ENCODE measurements at places on chromosomes 13 and 19.

DNA sequence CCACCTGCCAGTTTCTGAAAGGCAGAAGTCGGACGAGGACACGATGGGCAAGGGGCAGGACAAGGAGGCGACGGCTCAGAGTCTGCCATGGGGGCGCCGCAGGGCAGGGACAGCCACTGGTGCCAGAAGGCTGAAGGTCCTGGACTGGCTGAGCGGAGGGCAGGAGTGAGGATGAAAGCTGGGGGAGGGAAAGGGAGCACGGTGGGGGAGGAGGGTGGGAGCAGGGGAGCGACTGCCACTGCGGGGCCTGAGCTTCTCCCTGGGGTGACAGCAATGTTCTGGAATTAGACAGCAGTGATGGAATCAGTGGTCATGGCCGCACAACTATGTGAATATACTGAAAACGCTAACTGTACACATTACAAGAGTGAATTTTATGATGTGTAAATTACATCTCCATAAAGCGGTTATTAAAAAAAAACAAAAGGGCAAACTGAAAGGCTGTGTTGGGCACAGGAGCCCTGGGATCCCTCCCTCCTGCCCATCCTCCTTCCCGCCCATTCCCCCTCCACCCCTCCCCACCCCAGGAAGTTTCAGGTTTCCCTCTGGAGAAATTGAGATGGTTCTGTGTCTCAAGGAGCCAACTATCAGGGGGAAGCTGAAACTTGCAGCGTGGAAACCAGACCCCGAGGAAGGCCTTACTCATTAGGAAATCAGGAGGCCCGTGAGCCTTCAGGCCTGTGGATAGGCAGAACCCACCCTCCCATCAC, 15.9 kb downstream of the MLLT1 start:
- no peak for DNase-seq

DNA sequence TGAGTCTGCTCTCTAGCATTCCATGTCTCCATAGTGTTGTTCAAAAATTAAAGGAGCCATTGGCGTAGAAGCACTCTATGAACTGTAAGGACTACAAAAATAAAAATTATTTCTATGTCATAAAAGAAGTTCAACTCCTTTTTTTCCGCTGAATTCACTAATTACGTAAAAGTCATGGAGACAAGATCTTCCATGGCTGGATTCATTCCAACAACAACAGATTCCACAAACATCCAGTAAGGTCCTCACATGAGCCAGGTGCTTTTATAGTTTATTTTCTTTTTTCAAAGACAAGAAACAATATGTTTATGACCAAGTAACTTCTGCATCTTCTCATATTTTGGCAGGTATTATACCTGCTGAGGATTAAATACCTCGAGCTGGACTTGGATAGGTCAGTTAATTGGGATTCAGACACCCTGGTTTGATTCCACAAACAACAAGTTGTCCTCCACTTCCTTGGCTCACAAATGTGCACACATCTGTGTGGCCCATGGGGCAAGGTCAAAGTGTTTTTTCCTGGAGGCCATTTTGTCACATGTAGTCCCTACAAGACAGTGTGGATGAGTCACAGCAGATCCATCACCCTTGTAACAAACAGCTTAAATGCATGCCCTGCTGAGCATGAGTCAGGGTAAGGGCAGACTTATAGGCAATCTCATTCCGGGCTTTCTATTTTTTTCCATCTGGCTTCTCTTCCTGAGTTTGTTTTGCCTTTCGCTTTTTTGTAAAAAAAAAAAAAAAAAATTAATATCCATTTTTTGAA, 475.6 kb downstream of the COG6 start:
- no peak for DNase-seq

DNA sequence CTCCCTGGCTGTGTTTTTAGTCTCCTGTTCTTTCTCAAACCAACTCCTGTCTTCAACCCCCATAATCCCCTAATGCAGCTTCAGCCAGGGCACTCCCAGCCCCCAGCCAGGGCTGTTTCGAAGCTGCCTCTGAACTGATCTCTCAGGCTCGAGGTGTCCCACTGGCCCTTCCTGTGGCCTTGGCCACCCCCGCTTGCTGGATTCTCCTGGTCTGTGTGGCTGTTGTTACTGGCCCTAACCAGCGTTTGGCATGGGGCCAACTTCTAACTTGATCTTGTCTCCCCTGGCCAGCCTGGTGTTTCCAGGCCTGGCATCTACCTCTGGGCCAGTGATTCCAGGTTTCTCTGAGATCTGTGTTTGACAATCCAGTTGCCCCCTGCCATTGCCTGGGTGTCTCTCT, 11.0 kb downstream of the XAB2 start:
- DNase-seq = no peak

- DNase-seq = no peak
Observed at GRCh38 chr19:17519967-17520366, 8.5 kb downstream of the PGLS start.

DNA sequence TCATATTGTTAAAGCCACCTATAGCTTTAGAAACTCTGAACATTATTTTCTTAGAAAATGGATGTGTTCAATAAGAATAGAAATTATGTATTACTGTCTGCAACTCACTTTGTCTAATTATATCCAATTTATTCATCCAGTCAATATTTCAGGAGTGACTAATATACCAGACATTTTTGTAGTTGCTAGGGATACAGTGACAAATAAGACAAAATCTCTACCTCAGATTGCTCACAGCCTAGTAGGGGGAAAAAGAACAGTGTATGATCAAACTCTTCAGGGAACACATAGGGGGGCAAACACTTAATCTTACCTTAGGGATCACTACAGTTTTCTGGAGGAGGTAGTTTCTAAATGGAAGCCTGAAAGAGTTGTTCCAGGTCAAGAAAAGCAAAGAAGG, 8.6 kb downstream of the BRCA2 start:
- no peak for DNase-seq

GRCh38 chr13:101660711-101661110, 208.2 kb downstream of the ITGBL1 start:
- DNase-seq = no peak

DNA sequence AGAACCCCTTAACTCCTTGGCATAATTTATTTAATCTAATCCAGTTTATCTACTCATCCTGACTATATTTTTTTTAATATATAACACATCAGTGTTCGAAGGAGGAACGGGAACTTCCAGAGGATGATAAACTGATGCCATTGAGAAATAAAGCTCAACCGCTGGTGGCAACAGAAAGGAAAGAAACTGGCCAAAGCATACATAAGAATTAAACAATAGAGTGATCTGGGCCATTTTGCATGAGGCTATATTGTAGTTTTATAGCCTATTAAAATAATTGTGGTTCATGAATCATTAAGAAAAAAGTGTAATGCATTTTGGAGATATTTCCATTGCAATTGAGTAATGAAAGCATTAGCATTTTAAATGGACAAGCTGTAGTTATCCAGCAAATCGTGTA, 94.2 kb downstream of the FRY start:
- no peak for DNase-seq

DNA sequence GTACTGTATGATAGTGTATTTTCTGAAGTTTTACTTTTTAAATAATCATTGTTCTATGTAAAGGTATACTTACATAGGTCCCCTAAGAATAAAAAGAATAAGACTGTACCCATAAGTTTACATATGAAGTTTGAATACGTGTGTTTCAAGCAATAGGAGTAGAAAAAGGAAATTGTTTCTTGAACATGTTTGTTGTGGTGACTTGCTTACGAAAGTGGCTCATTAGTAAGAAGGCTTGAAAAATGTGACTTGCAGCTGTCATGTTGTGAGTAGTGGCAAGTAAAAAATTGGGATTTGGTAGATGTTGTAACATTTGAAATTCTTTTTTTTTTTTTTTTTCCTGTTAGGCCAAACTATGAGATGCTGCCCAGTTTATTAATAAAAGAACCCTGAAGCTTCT, 203.3 kb downstream of the LMO7 start:
- DNase-seq = no peak

- no peak for DNase-seq
Observed at GRCh38 chr19:29586401-29586800, 19.7 kb upstream of the POP4 start.

DNA sequence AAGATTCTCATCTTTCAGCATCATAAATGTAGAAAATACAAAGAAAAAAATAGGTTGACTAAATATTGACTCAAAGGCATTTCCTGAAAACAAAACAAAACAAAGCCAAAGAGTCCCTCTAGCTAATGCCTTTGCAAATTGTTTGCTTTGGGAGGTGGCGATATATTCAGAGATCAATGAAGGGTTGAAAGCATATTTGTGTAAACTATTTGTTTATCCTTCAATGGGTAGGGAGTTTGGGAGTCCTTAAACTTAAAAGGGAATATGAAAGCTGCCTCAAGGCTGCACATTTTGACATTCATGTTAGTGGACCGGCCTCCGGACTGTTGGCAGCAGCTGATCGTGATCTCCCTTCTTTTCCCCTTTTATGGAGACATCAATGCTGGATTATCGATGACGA, 257.5 kb downstream of the ITGBL1 start:
- DNase-seq = no peak

GRCh38 chr13:59425211-59425741, 738.5 kb downstream of the DIAPH3 start:
- DNase-seq = no peak

GRCh38 chr19:35774274-35775045, 904 bp upstream of the ARHGAP33 start:
- DNase-seq = peak; percentile 49

DNA sequence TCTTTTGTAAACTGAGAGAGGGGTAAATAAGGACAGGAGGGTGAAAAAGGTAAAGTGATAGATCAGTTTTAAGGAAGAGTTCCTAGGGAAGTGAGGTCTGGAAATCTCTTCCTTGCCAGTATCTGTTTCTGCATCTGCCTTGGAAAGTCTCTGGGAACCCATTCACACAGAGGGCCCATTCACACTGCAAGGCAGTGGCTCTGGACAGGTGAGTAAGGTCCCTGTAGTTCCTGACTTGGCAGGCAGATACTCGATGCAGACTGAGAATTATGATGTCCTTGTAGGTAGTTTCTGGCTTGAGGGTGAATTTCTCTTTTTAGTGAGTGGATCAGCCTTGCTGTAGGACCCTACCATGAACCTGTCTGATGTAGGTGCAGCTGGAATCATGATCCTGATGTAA, 293.3 kb downstream of the NALCN start:
- no peak for DNase-seq

- no peak for DNase-seq
Observed at GRCh38 chr19:33391631-33392249, 18.2 kb downstream of the CEBPG start.

GRCh38 chr13:53357582-53357981, 329.0 kb downstream of the OLFM4 start:
- DNase-seq = no peak

DNA sequence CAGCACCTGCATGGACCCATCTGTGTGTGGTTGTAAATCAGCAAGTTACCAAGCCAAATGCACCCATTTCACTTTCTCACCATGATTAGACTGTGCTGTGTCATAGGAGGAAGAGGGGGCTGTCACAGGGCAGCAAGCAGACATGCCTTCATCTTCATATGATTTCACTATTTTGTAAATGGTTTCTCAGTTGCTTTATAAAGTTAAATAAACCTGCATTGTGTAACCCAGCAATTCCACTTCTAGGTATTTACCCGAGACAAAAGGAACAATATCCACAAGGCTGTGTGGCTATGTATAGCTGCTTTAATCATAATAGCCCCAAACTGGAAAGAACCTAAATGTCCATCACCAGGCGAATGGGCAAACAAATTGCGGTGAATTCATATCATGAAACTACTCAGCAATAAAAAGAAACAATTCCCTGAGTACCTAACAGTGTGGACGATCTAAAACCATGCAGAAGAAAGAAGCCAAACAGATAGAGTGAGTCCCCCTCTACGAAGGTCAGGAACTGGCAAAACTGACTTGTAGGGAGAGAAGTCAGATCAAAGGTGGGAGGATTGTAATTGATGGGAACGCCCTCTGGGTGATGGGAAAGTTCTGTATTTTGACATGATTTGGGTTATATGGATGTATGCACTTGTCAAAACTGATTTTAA, 185.4 kb downstream of the COL4A1 start:
- no peak for DNase-seq

- no peak for DNase-seq
Observed at GRCh38 chr13:52785739-52786138, 46.1 kb upstream of the CNMD start.

DNA sequence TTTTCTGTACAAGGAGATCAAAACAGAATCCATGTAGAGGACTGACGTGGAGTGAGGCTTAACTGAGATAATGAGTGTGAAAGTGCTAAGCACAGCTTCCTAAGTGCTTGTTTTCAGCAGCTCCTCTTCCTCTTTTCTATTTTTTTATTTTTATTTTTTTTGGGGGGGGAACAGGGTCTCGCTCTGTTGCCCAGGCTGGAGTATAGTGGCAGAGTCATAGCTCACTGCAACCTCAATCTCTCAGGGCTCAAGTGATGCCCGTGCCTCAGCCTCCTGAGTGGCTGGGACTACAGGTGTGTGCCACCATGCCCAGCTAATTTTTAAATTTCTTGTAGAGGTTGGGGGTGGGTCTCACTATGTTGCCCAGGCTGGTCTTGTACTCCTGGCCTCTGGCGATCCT, 5.6 kb upstream of the FOSB start:
- DNase-seq = no peak

- DNase-seq = no peak
Observed at GRCh38 chr13:41384749-41385503, 72.4 kb upstream of the RGCC start.

GRCh38 chr19:18190278-18190677, 2.7 kb upstream of the MPV17L2 start:
- no peak for DNase-seq

- DNase-seq = no peak
Observed at GRCh38 chr13:103605546-103606326, 539.5 kb upstream of the SLC10A2 start.

DNA sequence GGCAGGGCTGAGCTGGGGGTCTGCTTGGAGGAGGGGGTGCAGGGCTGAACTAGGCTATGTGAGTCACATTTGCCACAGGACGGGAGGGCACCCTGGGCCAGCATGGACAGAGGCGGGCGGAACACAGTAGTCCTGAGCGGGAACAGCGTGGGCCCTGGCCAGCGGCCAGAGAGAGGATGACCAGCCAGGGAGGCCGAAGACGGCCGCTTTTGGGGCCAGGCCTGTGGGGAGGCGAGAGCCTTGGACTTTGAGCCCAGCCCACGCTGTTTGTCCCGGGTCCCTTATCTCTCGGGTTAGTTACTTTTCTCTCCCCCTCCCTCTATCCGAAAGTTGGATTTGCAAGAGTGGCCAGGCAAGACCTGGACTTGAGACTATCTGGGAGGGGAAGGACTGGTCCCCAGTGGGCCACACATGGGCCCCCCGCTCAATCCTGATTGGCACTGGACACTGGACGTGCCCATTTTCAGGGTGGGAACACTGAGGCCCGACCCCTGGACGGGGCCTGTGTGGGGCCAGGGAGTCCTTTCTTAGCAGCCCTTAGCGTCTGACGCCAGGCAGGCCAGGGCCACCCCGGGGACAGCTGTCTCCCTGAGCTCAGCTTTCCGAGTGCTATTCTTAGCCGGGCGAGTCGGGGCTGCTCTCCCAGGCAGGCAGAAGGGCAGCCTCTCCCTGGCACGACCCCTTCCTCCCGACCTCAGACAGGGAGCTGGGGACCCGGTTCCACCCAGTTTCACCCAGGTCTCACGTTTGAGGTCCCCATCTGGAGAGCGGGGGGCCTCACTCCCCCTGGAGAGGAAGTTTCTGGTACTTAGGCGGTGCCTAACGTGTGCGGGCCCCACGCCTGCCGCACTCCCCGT, 833 bp downstream of the GAMT start:
- DNase-seq = no peak

- no peak for DNase-seq
Observed at GRCh38 chr19:33604651-33605050, 17.1 kb upstream of the CHST8 start.

- no peak for DNase-seq
Observed at GRCh38 chr13:21805733-21806132, 134.9 kb downstream of the FGF9 start.

Measured in ecto neural progenitor cell (in vitro differentiated cells).